ENCODE measurements at places on chromosomes 5 and 9. TPM values are rescaled to one million over a fixed set of nuclear protein-coding genes. Genes with fewer than 3 reads are reported as not detected.
A peak's percentile ranks its signal among the peaks of the same experiment; 100 is the strongest.

- DNase-seq = no peak
These were observed 22.4 kb downstream of the TNFAIP8 start for GRCh38 chr5:119378075-119378700.

DNA sequence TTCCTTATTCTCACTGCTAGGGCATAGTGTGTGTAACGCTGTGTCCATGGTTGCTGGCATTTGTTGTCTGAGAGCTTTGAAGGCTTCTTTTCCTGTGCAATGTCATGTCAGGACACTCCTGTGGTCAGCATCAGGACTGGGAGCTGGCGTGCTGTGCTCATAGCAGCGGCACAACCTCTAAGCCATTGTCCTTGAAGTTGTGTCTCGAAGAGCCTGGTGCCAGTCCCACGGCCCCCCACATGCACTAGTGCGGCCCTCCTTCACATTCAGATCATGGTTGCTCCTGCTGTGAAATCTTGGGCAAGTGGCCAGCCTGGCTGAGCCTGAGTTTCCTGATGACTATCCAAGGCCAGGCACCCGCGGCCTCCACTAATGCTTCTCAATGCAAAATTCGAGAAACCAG is 32.4 kb downstream of the PDZD2 start:
- no peak for DNase-seq

Gene CPLANE1
- 19.6 TPM for total RNA-seq

Gene KYAT1
- total RNA-seq = 9.4 TPM

Gene ADAMTS19
- 0.75 TPM for total RNA-seq

Gene APBB3
- total RNA-seq = 9.6 TPM

DNA sequence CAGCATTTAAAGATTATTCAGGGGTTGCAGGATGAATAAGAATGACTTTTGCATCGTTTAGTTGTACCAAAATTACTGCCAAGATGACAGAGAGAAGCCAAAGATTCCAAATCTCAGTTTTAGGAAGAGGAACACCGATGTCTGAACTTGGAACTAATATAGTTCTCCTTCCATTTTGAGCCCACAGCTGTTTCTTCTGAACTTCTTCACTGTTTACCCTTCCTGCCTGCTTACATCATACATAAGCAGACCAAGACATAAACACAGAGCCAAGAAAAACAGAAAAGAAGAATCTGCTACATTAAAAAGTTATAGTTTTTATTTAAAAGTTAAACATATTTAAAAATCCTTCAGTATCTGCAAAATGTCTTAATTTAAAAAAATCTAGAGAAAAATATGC is 146.9 kb upstream of the RAPGEF1 start:
- DNase-seq = no peak

Gene CDH9
- total RNA-seq = not detected

GRCh38 chr5:40665635-40666298 is 13.9 kb upstream of the PTGER4 start:
- DNase-seq = no peak

DNA sequence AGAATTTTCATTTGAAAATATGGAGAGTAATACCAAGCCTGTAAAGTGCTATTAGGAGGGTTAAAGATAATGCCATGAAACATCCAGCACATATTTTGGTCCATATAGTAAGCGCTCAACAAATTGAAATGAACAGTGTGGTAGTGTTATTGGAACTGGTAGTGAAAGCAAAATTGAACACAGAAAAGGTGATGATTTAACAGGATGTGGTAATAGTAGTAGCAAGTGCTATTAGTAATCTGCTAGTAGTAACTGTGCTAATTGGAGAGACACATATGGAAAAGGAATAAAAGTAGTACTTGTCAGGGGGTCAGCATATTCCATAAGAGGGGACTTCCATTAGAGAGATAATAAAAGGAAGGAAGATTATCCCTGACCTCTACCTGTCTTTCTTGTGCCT is 187.3 kb downstream of the HTR1A start:
- no peak for DNase-seq

DNA sequence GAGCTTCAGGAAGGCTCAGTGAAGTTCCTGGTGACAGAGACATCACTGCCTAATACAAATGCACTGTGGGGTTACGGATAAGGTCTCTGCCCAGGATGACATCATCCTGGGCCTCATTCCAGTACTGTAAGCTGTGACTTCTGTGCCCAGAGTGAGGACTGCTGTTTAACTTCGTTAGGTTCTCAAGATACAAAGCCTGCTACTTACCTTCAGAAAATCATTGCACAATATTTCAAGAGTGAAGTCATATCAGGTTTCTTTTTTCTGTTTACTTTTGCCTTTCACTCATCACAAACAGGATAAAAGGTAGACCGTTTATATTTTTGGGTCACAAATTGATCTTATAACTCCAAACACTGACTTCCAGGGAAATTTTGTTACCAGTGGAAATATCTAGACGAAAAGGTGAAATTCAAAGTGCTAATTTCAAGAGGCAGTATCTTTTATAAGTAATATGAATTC is 241.2 kb downstream of the PIK3R1 start:
- peak; percentile 82 for DNase-seq

Gene C9orf153
- not detected for total RNA-seq

Gene SOX30
- not detected for total RNA-seq

Gene SLC24A2
- total RNA-seq = not detected

GRCh38 chr9:101574731-101575333 is 19.9 kb downstream of the PPP3R2 start:
- DNase-seq = no peak

Gene ADAMTS13
- 2.0 TPM for total RNA-seq

Gene RLN1
- total RNA-seq = not detected

Gene CNTLN
- 3.8 TPM for total RNA-seq

Gene GTF2H2C
- total RNA-seq = 28.4 TPM

Gene SH3TC2
- total RNA-seq = 7.9 TPM

DNA sequence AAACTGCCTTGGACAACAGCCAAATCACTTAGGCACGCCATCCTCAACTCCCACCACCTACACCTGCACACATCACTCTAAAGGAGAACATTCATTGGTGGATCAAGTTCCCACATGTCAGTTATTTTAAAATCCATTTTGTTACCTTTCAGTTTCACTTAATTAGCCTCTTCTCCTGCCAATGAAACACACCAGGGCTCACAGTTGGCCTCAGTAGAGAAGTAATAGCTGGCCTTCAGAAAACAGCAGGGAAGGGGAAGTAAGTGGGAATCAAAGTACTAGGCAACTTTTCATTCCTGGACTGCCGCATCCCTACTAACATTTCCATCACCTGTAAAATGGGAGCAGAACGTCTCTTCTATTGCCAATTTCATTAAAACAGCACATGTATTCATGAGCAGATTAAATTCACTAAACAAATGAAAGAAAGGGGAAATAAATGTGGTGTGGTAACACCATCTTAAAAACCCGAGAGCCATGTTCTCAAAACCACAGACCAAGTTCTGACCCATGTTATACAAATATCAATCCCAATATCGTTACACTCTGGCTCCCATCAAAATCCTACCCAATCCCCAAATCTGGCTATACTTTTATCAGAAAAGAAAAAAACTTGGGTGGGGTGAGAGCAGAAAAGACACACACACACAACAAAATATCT is 1.7 kb downstream of the SIL1 start:
- DNase-seq = no peak

GRCh38 chr5:83687124-83687619 is 33.5 kb downstream of the HAPLN1 start:
- DNase-seq = no peak

DNA sequence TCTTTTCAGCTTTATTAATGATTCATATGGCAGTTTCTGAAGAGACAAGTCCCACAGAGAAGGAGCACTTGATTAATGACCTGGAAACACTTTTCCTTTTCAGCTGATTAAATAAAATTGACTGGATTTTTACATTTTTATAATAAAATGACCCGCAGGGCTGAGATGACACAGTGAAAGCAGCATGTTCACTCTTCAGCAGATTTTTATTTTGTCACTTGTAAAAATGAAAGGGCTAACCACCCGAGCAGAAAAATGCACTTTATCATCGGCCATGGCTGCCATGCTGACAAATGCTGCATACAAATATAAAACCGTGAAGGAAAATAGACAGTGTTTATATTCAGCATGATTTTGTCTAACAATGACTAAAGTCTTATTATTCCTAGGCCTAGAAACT is 321.6 kb upstream of the ITGA1 start:
- no peak for DNase-seq

DNA sequence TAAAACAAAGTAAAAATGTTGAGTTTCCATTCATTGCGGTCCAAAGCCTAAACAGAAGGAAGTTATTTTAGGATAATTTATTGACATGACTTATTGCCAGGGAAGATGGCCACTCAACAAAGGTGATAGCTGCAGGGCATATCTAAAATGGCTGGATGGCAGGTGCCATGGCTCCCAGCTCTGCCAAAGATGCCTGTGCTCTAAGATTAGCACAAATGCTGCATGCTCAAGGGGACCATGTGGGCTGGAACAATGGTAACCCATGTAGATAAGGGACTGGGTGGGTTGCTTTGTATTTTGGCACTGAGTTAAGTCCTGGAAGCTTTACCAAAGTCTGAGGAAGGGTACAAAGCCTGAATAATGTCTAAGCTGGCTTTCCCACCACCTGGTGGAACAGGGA is 95.5 kb upstream of the IFNK start:
- no peak for DNase-seq

Gene SH3RF2
- 10.3 TPM for total RNA-seq

DNA sequence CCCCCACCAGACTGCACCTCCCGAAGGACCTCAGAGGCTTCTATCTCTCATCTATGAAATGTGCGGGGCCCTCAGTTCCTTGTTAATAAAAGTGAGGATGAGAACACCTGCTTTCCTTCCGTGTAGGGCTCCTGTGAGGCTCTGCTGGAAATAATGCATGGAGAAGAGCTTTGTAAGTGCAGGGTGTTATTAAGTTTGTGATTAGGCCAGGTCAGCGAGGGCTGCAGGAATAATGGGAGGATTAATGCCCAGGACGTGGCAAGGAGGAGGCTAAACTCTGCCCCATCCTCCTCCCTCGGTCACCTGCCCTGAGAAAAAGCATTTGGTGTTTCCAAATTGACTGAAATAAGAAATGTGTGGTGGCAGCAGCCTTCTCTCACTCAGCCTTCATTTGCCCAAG is 83.5 kb upstream of the HSPA9 start:
- DNase-seq = no peak

GRCh38 chr9:100346836-100347235 is 5.9 kb downstream of the TEX10 start:
- DNase-seq = no peak

DNA sequence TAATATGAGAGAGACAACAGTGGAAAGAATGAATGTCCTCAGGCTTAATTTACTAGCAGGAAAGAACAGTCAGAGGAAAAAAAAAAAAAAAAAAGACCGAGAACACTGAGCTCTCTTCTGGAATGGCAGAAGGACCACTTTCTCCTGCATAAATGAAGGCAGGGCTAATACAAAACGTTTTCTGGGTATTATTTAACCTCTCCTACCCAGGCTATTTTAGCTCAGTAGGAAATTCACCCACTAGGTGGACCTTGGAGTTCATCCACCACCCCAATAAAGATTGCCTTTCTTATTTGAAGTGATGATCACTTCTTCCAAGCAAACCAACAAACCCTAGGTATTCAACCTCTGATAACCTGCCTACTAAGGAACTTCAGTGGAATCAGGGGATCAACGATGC is 3.7 kb downstream of the GLIS3 start:
- DNase-seq = no peak

DNA sequence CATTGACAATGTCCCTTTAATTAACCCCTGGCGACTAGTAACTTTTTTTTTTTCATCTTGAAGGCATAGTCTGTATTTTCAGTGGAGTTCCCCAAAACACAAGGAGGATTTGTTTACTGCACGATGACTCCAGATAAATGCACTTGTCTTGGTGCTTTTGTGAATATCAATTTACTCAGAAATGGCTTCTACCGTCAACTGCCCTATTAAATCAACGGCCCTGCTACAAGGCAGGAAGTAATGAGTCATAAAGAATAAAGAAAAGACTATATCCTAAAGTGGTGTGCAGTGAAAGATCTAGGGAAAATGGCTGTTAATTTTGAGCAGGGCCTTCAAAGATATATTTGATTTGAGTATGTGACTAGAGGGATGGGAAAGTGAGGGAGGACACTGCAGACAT is 388.3 kb upstream of the CHD1 start:
- no peak for DNase-seq

Gene SV2C
- total RNA-seq = 0.04 TPM

- no peak for DNase-seq
These were observed 114.8 kb downstream of the WNK2 start for GRCh38 chr9:93298498-93299417.

DNA sequence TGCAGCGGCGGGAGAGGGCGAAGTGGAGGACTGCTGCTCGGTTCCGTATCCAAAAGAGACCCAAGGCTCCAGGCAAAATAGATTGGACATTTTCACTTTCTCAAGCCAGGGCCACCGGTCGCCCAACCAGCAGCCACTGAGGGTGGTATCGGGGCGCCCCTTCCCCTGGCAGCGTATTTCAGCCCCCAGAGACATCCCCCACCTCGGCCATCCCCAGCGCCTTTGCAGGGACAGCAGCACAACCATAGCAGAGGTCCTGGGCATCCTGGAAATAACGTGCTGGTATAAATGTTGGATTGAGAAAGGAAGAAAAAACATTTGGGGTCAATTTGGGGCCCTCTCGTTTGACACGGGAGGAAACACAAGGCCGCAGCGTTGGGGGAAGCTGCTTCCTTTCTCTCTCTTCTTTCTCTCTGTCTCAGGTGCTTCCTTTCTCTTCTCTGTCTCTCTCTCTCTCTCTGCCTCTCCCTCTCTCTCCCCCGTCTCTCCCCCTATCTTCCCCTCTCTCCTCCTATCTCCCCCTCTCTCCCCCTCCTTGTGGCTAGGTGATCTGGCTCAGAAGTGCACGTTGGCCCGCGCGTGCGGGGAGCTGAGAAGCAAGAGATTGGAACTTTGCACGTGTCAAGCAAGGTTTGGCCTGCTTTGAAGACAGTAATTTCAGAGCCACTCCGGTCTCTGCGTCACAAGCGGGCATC is 624 bp upstream of the RETREG1 start:
- no peak for DNase-seq

DNA sequence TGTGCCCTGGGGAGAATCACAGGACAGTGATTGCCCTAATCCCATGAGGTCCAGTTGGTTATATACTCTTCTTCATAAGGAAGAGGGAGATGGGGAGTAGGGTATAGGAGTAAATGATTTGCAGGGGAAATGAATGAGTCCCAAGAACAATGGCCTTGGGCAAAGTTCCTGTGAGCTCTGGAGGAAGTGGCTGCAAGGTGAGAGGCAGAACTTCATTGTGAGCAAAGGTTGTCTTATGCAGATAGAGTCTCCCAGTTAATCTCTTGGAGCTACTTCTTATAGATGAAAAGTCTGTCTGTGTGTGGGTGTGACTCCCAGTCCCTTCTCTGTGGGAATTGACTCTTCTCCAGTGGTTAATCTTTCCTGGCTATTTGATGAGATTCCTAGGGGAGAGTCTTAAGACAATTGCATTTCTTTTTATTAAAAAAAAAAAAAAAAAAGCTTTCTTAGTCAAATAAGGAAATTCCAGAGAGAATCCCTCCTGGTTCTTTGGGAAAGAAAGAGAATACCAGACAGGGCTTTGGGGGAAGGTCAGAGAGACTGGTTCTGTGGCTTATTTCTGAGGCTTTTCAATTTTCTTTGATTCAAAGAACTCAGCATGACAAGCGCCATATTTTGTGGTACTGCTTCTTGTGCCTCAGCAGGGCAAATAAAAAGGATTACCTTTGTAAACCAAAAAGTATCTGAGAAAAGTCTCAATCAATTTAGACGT is 33.6 kb upstream of the MEGF10 start:
- no peak for DNase-seq

GRCh38 chr9:72665421-72665820 is 144.0 kb downstream of the TMC1 start:
- DNase-seq = peak; percentile 32
